ENCODE measurements at places on chromosomes 13 and 19. TPM values are rescaled to one million over a fixed set of nuclear protein-coding genes. Genes with fewer than 3 reads are reported as not detected.
A peak's percentile ranks its signal among the peaks of the same experiment; 100 is the strongest.

- peak; percentile 50 for DNase-seq
Observed at GRCh38 chr19:45645631-45646344, 6.6 kb upstream of the EML2 start.

DNA sequence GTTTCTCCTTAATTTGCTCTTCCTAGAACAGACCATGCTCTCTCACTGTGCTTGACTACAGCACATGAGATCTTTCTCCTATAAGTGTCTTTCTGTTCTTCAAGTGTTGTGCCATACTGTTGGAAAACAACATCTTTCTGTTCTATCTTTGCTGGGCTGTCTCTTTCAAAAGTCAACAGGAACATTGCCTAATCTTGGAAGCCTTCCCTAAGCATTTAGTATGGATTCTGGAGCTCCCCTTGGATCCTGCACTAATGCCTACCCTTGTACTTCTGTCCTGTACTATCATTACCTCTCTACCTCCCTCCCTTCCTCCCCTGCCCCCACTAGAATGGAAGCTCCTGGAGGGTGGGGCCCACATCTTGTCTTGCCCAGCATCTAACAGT, 26.8 kb downstream of the STARD13 start:
- DNase-seq = no peak

DNA sequence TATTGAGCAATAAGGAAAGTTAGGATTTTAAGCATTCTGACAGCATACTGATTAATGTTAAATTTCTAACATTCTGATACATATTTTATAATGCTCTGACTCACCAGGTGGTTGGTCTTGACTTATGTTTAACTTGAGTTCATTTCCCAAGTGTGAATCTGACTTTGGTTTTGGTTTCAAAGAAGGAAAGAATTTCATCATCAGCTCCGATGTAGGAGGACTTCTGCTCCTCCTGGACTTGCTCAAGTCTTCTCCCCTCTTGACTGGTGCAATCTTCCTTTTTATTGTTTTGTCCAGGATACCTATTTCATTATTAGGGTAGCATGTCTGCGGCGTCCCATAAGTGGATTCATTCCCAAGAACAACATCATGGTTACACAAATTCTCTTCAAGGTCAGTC, 141.3 kb downstream of the RNF17 start:
- DNase-seq = no peak

DNA sequence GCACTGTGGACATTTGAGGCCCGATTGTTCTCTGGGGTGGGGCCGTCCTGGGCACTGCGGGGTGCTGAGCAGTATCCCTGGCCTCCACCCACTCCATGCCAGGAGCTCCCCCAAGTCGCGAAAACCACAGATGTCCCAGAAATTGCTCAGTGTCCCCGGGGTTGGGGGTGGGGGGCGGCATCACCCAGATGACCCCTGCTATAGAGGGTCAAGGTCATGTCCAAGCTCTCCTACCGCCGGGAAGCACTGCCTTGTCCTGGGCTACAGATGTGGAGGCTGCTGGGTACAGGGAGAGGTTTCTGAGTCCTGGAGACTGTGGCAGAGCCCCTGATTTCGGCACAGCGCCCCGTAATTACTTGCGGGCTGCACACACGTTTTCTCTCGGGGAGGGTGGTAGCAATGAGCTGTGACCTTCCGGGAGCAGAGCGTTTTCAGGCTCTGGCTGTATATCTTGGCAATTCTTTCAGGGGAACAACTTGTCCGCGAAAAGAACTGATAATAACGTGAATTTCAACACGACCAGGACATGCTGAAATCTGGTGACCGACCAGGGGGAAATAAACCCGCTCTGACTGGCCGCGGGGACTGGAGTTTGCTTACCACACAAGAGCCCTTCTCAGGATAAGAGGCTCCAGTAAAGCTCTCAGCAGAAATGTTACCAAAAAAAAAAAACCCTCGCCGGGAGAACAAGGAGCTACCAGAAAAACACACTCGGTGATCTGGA, 68.1 kb downstream of the GNG7 start:
- no peak for DNase-seq

GRCh38 chr13:24071423-24072075, 89.0 kb upstream of the SPATA13 start:
- no peak for DNase-seq

Gene FFAR3
- 17.9 TPM for polyA plus RNA-seq

DNA sequence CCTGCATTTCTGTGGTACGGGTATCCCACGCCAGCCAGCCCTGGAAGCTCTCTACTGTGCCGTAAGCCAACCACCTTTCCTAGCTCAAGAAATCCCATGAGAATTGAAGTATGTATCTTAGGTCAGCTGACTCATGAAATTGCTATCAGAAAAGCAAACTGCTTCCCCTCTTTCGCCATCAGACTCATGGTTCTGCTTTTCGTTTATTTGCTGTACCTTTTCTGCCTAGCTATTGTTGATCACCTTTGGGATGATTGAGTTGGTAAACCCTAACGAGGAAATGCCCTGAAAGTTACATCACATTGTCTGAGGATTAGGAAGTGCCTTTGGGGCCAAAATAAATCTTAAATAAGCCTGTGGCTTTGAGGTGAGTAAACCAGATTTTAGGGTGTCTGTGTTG, at the start of gene ADGRE3:
ADGRE3 (minus strand) TSS at position 81 of the 400 bp plus-strand sequence; CDS start at position 7, 74 bp downstream.
- DNase-seq = peak; percentile 86

DNA sequence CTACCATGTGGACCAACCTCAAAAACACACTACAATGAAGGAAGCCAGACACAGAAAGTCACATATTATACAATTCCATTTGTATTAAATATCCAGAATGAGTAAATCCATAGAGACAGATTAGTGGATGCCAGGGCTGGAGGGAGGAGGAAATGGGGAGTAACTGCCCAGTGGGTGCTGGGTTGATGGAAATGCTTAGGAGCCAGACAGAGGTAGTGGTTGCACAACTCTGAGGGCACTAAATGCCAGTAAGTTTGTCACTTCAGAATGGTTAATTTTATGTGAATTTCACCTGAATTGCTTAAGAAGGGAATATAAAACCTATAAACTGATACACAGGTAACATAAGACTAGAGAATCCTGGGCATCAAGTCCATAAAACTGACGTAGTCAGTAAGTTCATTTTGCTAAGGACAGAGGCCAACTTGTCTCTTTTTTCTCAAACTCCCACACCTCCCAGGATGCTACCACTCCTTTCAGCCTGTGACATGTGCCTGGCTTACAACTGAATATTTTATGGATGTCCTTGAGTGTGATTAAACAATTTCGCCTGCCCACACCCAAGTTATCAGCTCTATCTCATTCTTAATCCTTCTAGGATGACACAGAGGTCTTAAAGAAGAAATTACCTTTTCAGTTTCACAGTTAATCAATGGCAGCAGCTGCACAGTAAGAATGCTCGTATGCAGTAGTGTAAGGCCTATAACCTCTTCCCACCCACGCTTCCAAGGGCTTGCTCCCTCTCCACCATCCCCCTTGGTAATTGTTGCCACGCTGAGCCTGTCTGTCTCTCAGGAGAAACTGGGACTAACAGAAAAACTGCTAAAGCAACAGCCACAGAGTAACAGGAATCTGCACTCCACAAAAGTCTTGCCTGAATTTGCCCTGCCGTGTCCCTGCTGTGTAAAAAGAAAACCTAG, 5.9 kb upstream of the MLNR start:
- DNase-seq = no peak

DNA sequence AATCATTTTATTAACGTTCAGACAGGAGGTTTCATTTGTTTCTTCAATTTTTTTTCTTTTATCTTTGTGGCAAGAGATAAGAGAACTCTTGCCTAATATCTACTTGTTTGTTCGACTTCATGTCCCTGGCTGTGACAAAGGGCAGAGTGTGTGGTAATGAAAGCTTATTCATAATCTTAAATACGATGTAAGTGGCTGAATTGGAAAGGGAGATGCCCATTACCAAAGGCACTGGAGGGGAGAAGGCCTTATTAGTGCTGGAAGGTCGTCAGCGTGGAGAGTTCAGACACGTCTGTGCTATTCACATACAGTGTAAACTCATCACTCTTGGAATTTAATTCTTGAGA, 54.0 kb downstream of the RFC3 start:
- no peak for DNase-seq

- no peak for DNase-seq
Observed at GRCh38 chr13:109723046-109723445, 63.3 kb downstream of the IRS2 start.

- DNase-seq = no peak
Observed at GRCh38 chr13:113425941-113426590, 27.2 kb downstream of the ADPRHL1 start.

GRCh38 chr19:29811125-29812079, at the start of gene CCNE1:
CCNE1 (plus strand) TSS chr19:29811991; CDS start chr19:29812556, 565 bp downstream.
- DNase-seq = peak; percentile 79

- DNase-seq = no peak
Observed at GRCh38 chr13:113544896-113545295, 39.7 kb upstream of the TFDP1 start.

Gene NCAN
- not detected for polyA plus RNA-seq

- DNase-seq = no peak
Observed at GRCh38 chr13:82480415-82480814, 1401.9 kb downstream of the SLITRK1 start.

Gene ZNF77
- polyA plus RNA-seq = 1.0 TPM

Gene KIR3DL1
- polyA plus RNA-seq = 0.15 TPM

DNA sequence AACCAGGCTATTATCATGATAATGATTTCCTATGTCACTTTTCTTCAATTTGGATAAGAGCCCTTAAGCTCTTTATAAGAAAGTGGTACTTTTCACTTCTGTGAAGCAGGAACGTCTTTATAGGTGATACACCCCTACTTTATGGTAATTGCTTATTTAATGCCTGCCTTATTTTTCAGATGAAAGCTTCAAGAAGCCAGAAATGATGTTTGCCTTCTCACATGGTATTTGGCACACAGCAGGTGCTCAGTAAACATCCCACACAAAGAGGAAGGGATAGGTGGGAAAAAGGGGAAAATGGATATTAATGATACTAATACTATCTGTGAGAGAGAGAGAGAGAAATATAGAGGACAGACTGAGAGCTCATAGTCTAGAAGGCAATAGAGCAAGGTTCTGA, 29.0 kb upstream of the WASF3 start:
- no peak for DNase-seq

DNA sequence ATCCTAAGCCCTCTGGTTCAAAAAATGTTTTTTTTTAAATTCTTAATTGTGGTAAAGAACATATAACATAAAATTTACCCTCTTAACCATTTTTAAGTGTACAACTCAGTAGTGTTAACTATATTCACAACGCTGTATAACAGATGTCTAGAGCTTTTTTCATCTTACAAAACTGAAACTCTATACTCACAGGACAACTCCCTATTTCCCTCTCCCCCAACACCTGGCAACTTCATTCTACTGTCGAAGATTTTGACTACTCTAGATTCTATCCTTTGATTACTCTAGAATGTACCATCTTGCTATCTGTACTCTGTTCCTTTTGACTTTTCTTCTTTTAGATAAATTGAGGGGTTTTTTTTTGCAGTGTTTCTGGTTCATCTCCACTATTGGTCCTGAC, 200.4 kb downstream of the KLF12 start:
- no peak for DNase-seq

DNA sequence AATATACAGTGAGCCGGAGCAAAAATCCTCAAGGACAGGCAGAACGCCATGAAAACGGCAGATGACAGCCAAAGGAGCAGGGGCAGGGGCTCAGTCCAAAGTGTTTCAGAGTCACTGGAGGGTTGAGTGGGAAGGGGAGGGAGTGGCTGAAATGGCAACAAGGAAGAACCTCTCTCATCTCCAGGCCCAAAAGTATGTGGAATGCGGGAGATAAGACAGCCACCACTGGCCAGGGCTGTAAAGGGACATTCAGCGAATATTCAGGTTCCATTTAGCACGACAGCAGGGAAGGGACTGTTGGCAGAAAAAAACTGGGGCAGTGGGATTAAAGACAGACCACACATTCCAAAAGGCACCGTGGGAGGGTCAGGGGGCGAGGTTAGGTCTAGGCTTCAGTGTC, 48.4 kb downstream of the USPL1 start:
- DNase-seq = no peak

Gene GJB6
- 0.32 TPM for polyA plus RNA-seq

Gene SMIM44
- polyA plus RNA-seq = not detected

Gene DIAPH3
- 0.04 TPM for polyA plus RNA-seq

- no peak for DNase-seq
Observed at GRCh38 chr13:44174769-44175425, 198.7 kb upstream of the SERP2 start.

Gene PSG11
- not detected for polyA plus RNA-seq

DNA sequence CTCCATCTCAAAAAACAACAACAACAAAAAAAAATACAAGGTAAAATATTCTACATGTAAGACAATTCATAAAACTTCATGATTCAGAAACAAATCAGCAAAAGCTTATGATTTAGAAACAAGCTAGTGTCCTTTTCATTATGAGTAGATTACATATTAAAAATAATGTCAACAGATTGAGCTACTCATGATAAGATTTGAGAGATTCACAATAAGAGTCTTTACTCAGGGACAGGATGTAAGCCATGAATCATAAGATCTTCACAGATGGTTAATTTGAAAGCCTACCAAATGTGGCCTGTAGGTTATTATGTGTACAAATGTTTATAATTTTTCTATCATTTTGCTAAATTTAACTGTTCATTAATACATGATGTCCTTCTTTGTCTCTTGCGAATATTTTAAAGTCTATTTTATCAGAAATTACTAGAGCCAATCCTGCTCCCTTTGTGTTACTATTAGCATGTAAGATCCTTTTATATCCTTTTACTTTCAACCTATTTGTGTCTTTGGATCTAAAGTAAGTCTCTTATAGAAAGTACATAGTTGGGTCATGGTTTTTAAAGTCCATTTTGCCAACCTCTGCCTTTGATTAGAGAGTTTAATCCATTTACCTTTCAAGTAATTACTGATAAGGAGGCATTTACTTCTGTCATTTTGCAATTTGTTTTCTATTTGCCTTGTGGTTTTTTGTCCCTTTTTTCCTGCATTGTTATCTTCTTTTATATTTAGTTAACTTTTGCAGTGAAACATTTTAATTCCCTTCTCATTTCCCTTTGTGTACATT, 68.3 kb upstream of the RXFP2 start:
- no peak for DNase-seq

Gene CYSLTR2
- polyA plus RNA-seq = 1.9 TPM

DNA sequence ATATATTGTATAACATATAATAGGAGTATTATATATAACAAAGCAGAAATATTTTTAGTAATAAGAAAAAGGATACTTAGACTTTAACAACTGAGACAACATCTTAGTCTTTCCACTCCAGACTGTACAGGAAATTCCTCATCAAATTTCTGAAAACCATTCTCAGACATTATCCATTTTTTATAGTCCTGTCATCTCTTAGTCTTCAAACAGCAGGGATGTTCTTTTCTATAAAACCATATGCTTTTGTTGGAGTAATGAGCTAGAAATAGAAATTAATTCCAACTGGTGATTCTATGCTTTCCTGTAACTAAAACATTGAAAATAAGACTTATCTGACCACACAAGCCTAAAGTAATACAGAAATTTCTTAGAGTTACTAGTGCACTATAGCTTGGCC, 82.2 kb upstream of the CSNK1A1L start:
- DNase-seq = no peak

All from CD14-positive monocyte (primary cell).